ENCODE measurements at places on chromosomes 5 and 9.

DNA sequence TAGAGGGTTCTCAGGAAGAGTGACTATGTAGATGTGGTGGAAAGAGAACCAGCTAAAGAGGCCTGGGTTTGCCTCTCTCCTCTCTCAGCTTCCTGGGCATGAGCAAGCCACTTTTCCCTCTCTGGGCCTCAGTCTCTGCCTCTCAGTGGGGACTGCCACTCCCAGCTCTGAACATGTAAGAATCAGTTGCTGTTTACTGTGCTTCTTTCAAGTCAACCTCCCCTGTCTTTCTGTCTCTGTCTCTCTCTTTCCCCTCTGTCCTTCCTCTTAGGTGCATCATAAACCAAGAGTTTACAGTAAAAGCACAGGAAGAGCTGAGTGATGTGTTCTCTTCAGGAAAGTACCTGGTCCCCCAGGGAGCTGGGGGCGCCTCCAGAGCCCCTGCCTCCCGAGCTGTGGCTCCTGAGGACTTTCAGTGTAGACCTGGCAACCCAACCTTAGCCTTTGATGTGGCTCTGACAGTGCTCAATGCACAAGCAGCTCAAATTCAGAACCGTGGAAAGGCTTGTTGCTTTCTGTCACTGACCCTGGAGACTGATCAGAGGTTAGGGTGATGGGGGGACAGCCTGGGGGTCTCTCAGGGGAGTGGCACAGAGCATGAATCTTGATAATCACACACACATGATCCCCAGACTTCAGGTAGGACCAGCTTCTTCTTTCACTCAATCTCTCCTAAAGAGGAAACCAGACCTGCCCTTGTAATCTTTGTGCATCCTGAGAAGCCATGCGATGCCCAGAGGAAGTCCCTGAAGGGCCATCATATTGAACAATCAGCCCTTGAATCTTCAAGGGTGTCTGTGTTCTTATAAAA is 59.4 kb upstream of the TNFSF8 start:
- peak; percentile 68 for DNase-seq

DNA sequence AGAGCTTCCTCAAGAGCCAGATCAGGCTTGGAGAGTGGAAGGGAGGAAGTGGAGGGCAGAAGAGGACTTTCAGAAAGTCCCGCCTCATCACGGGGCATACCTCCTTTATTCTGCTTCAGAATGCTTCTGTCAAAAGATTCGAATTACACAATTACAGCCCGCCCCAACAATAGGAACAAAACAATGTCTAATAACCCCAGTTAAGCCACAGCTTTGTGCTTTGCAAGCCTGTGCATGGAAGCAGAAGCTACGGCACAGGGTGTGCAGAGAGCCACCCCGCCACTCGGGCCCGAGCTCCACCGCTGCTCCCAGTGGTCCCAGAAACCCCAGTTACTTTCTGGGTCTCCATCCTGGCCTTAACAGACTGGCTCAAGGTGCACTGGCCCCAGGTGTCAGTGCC is 23.5 kb downstream of the HNRNPH1 start:
- no peak for DNase-seq

DNA sequence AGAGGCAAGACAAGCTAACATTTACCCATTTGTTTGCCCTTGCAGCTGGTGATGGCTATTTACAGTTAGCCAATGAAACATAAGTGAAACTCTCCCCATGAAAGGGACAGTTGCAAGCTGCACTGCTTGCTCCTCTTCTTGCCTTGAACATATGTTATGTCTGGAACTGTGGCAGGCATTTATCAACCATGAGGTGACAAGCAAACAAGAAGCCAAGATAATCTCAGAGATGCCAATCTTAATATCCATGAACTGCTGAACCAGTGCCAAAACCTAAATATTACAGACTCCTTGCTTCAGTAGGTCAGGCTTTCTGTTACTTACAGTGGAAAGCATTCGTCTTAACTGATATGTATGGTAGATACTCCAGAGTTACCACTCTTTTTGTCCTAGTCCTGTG is 133.4 kb downstream of the ACTBL2 start:
- no peak for DNase-seq

DNA sequence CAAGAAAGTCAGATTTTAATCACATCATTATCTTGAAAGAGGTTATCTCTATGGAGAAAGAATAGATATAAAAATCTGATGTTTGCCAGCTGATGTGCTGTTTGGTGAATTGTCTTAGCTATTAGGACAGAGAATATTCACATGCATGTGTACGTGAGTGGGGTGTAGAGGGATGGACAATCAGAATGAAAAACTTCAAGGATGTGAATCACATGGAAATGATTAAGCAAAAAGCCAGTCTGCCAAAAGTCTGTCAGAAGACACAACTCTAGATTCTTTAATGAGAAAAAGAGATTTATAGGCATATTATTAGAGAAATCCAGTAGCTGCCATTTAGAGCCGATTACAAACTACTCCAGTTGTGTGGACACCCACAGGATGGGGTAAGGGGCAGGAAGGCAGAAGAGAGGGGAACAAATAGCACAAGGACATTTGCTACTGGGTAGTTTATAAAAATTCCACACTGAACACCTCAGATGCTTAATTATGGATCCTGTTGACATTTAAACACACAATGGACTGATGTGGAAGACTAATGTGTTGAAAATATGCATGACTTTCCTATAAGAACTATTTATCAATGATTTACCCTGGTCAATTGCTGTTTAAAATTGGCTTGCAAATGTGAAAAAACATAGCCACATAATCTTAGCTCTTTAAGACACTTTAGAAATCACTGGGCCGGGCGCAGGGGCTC is 127.4 kb downstream of the PTTG1 start:
- DNase-seq = no peak

DNA sequence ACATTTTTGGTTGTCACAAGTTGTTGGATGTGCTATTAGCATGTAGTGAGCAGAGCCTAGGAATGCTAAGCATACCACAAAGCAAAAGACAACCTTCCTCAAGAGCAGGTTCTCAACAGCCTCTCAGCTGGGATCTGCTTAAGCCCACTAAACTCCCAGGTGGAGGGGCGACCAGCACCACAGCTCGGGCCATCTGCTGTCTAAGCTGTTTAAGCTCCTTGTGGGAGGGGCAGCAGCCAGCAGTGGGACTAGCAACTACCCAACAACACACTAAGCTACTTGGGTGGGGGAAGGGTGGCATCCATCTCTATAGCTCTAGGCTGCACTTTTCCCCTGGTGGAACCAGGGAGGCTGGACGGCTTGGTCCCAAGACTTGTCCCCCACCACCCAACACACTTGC is 1052.7 kb upstream of the ARRDC3 start:
- DNase-seq = no peak

DNA sequence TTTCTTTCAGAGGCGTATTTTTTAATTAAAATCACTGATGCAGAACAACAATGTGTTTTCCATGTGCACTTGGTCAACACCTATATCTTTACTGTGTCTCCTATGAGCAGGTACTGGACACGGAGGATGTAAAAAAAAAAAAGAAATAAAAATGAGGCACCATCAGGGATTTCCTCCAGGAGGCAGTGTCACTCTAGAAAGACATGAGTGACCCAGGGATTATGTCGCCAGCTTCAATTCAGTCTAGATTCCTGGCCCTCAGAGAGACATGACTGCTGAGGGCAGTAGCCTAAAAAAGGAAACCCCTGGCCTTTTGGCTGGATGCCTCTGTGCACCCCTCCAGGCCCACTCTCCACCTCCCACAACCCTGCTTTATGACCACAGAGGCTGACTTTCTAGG is 18.3 kb upstream of the IL33 start:
- no peak for DNase-seq

GRCh38 chr9:131856105-131856504 is 116.2 kb upstream of the RAPGEF1 start:
- DNase-seq = no peak

GRCh38 chr5:160375166-160375565 is 4.7 kb upstream of the C1QTNF2 start:
- no peak for DNase-seq

- DNase-seq = no peak
Observed at GRCh38 chr5:164027738-164028137, 522.3 kb downstream of the MAT2B start.

GRCh38 chr9:106092083-106092482 is 397.7 kb downstream of the TMEM38B start:
- no peak for DNase-seq

- no peak for DNase-seq
Observed at GRCh38 chr5:1784197-1785050, 15.2 kb downstream of the MRPL36 start.

DNA sequence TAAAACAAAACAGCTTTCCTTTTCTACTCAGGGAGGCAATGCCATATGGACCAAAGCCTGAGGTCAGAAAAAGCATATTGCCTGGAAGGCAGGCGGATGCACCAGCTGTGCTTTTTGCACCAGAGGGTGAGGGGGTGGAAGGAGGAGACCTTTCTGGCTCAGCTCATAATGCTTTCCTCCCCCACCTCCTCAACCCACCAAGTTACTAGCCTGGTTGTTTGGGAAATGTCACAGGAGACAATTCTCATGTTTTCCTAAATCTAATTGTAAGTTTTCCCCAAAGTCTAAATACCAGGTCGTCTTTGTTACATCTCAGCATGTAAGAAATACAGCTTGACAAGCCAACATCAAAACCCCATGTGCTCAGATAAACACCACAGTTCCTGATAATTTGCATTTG is 72.6 kb upstream of the DMRTA1 start:
- no peak for DNase-seq

GRCh38 chr9:36489453-36489852 is 83.2 kb upstream of the MELK start:
- DNase-seq = no peak

GRCh38 chr5:63923914-63924313 is 38.3 kb downstream of the HTR1A start:
- DNase-seq = no peak

- no peak for DNase-seq
Observed at GRCh38 chr9:115914291-115914690, 239.3 kb upstream of the PAPPA start.

- no peak for DNase-seq
Observed at GRCh38 chr5:1374679-1375055, 29.8 kb upstream of the CLPTM1L start.

- DNase-seq = no peak
Observed at GRCh38 chr5:59829386-59829785, 64.1 kb downstream of the PDE4D start.

- DNase-seq = no peak
Observed at GRCh38 chr5:151684690-151685361, 1.9 kb downstream of the SPARC start.

DNA sequence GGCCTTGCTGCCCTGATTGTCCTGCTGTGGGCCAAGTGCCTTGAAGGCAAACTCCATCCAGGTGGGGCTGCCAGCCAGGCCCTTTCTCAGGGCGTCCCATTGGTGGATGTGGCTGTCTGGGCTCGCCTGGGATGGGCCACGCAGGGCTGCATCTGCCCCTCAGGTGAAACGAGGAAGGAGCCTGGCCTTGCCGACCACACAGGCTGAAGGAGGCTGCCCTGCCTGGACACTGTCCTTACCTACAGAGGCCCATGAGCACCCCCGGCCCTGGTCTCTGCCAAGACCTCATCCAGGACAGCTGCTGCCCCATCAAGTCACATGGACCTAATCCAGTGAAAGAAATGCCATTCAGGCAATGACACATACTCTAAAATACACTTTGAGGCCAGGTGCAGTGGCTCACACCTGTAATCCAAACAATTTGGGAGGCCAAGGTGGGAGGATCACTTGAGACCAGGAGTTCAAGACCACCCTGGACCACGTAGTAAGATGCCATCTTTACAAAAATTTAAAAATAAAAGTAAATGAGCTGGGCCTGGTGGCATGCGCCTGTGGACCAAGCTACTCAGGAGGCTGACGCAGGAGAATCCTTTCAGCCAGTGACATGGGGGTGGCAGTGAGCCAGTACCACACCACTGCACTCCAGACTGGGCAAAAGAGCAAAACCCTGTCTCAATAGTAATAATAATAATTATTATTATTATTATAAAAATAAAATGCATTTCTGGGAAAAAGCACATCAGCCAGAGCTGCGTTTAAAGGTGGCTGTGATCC is 33.9 kb downstream of the PNPLA7 start:
- DNase-seq = no peak

Measured in activated T-cell treated with anti-CD3 and anti-CD28 coated beads for 24 hours (primary cell).